RPMI8226 (cell line): ENCODE measurements at places on chromosomes 2 and 18.

DNA sequence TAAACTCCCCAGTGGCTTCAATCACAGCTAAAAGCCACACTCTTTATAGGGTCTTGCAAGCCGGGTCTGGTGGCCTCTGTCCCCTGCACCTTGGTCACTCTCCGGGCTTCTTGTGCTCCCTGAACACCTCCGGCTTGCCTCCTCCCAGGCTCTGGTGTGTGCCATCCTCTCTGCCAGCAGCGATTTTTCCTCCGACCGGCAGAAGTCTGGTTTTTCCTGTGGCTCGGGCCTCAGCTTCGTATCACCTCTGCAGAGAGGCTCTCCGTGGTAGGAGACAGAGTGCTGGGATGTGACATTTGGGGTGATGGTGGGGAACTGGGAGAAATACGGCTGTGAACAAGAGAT lies 58.8 kb upstream of the HPCAL1 start:
- DNase-seq = no peak

DNA sequence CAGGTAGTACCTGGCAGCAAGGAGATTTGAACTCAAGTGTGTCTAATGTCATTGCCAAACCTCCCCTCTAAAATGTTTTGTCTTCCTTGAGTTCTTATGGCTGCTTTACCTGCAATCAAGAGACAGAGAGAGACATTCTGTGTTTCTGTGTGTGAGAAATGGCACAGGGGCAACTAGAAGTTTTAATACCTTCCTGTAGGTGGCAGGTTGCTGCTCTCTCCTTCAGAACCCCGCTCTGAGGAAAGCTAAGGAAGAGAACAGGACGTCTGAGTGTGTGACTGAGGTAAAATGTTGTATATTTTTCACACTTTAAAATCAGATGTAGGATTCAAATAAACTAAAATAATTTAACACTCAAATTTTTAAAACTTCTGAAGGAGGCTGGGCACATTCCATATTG lies 19.2 kb downstream of the DTNA start:
- peak; percentile 47 for DNase-seq

GRCh38 chr2:36993841-36994620 lies 27.7 kb upstream of the STRN start:
- DNase-seq = no peak

GRCh38 chr2:66866331-66867062 lies 431.6 kb downstream of the MEIS1 start:
- no peak for DNase-seq

- DNase-seq = peak; percentile 13
Measured at GRCh38 chr2:170106102-170106840, 71.7 kb upstream of the MYO3B start.

DNA sequence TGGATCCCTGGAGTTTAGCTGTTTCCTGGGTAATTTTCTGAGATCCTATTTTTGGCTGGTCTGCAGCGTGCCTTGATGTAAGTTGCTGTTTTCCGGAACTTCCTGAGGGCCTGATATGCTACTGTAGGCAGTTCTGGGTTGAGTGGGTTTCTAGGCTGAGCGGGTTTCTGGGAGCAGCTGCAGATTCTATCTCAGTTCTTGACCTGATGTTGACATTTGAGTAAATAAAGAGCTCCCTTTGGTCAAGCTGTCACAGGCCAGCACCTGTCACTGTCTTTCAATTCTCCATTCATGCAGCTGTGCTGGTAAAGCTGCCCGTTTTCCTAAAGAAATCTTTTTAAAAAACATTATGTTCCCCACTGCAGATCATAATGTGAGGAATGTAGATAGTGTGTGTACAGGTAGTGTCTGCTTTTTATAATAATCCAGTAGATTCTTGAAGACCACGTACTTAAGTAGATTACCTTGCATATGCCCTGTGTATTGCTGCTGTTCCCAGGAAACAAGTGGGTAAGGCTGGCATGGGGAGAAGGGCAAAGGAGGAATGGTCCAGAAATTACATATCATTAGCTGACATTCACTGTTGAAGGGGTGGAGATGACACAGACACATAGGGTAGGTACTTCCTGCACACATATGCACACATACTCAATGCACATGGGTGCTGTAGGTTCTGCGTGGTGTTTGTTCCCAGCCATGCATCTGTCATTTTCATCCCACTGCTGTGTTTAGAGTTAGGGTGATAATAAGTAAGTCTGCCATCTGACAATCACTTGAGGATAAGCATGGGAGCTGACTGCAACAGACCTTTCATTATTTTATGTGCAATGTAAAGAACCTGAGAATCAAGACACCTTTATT lies 25.9 kb downstream of the CD28 start:
- DNase-seq = peak; percentile 74

DNA sequence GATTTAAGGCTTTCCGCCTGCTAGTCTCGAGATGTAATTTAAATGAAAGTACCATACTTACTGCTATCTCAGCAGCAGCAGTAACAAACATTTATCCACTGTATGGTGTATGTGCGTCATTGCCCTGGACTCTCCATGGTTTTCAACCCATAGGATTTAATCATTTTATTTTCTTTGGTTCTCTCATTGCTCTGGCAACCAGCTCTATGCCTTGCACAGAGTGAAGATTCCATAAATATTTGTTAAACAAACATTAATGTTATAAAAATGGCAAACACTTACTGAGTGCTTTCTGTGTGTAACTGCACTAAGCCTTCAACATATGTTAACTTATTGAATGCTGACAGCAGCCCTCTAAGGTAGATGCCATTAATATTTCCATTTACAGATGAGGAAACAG lies 1.3 kb upstream of the LMAN1 start:
- DNase-seq = no peak

DNA sequence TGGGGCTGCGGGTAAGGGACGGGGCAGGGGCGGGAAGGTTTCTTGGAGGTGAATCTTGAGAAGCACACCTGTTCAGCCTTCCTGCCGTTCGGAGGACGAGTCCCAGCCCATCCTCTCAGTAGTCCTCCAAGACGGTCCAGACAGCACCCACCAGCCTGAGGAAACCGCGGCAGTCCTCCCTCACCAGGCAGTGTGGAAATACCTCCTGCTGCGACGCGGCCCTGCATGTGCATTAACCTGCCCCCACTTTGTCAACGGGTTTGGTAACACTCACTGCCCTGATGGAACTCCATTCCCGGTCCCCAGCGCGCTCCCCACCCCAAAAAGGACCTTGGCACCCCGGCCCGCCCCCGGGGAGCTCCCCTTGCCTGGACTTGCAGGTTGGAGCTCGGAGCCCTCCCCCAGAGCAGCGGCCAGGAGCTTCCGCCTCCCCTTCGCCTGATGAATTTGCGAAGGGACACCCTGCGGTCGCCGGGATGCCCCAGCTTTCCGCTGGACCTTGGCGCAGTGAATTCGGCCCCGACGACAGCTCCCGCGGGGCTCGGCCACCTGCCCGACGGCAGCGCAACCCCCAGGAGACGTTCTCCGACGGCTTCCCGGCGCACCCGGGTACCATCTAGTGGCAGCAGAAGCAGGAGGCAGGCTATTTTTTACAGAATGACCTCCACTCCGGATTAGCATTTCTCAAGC lies 31.5 kb downstream of the ACVR1C start:
- DNase-seq = peak; percentile 37

DNA sequence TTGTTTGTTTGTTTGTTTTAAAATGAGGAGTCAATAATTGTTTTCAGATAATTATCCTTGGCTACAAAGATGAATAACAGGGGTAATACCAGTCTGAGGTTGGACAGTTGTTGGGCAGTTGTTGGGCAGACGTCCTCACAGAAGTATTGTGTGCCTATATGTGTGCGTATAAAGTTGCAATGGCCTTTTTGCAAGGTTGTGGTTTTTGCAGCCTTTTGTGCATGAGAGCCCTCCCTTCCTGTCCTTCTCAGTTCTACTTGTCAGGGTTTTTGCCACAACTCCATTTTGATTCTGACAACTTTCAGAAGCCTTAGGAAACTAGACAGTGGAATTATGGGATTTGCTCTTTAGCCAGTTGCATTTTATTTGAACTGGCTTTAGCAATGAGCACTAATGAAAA lies 6.0 kb upstream of the STK39 start:
- no peak for DNase-seq

- DNase-seq = no peak
Measured at GRCh38 chr18:28152354-28152753, 24.6 kb downstream of the CDH2 start.

DNA sequence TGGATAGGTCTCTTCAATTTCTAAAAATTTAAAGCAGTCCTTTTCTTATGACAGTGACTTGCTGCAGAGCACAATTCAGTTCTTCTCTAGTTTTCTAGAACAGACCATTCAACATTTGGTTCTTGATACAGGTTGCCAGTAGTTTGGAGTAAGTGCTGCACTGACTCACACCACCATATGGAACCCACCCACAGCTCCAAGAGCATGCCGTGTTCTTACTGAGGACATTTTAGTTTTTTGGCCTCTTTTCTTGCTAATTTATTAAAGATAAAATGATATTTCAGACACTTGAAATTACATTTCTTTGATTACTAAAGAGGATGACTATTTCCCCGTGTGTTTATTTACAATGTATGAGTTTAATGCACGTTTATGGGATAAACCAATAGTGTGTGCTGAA lies 120.0 kb downstream of the COL4A4 start:
- no peak for DNase-seq

DNA sequence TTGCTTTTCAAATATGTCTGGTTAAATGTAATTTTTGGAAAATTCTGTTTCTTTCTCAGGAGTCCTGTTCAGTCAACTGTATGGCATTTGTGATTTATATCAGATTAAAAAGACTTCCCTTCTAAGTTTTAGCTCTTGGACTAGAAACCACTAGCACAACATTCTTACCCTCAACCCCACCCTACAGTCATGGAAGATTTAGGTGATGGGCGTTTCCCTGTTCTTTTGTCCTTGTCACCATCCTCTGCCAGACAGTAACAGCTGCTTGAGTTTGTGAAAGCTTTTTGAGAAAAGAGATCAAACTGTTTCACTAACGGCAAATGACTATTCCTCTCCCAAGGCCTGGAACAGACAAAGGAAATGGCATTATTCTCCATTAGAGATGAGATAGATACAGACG lies 31.8 kb downstream of the SERPINB5 start:
- DNase-seq = no peak

DNA sequence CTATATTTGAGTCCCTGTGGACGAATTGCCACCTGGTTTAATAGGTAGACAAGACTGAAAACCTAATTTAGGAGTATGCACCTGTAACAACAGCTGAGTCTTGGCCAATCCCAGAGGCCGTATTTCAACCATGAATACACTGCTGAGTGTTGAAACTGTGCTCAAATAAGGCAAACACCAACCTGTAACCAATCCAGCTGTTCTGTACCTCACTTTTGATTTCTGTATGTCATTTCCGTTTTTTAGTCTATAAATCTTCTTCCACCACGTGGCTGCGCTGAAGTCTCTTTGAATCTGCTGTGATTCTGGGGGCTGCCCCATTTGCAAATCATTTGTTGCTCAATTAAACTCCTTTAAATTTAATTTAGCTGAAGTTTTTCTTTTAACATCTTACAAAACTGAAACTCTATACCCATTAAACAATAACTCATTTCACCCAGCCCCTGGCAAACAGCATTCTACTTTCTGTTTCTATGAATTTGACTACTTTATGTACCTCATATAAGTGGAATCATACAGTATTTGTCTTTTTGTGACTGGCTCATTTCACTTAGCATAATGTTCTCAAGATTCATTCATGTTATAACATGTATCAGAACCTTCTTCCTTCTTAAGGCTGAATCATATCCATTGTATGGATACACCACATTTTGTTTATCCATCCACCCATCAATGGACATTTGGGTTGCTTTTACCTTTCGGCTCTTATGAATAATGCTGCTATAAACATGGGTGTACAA lies 7.5 kb upstream of the YPEL5 start:
- peak; percentile 48 for DNase-seq

- DNase-seq = no peak
Measured at GRCh38 chr2:4340536-4340935, 637.2 kb downstream of the DCDC2C start.
